NCI-H1417 treated with DMSO at 0.1 percent for 48 hours (cell line): ENCODE measurements at places on chromosomes 11 and 22.

- no peak for DNase-seq
These were observed 135.8 kb downstream of the TEAD1 start for GRCh38 chr11:12809864-12810567.

DNA sequence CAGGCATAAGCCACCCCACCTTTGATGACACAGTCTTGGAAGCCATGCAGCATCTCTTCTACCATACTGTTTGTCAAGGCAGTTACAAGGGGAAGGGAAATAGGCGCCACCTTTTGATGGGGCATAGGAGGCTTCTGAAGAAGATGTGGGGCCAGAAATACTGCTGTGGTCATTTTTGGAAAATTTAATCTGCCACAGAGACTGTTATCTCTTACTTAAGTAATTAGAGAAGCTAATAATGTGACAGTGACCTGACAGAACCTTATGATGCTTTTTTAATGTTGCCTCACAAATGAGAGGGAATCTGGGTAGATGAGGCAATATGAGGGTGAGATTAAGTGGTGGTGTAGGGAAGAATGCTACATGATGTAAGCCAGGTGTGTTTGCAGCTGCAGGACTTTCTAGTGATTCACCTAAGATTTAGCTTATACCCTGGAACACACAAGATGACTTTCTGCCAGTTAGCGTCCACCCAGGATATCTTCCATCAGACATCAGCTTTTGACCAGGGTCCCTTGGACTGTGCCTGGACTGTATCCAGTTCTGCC is 34.3 kb upstream of the ADORA2A start:
- no peak for DNase-seq

GRCh38 chr11:65578667-65579066 is 2.8 kb downstream of the EHBP1L1 start:
- no peak for DNase-seq

DNA sequence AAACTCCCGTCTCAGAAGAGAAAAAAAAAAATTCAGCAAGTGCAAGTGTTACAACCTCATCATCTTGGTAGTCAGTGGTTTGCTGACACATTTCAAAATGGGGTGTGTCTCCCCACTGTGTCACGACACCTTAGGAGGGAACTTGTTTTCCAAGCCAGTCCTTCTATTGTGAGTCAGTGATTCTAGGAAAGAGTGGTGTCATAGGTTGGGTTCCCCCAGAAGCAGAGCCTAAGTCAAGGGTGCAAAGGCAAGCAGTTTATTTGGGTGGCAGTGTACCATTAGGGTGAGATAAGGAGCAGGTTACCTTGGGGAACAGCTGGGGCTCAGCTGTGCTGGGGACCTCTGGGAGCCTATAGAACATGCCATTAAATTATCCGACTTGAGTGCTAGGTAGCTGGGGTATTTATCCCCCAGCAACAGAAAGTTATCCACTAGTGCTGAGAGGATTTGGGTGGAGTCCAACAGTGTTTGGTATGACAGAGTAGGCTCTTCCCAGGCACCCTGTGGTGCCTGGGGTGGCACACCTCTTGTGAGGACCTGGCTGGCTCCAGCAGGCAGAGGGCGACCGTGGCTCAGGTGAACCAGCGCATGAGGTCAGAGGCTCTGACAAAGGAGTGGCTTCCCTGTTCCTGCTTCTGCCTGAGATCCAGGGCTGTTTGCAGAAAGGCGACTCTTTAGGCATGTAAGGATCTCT is 41.7 kb downstream of the KIAA1671 start:
- no peak for DNase-seq

DNA sequence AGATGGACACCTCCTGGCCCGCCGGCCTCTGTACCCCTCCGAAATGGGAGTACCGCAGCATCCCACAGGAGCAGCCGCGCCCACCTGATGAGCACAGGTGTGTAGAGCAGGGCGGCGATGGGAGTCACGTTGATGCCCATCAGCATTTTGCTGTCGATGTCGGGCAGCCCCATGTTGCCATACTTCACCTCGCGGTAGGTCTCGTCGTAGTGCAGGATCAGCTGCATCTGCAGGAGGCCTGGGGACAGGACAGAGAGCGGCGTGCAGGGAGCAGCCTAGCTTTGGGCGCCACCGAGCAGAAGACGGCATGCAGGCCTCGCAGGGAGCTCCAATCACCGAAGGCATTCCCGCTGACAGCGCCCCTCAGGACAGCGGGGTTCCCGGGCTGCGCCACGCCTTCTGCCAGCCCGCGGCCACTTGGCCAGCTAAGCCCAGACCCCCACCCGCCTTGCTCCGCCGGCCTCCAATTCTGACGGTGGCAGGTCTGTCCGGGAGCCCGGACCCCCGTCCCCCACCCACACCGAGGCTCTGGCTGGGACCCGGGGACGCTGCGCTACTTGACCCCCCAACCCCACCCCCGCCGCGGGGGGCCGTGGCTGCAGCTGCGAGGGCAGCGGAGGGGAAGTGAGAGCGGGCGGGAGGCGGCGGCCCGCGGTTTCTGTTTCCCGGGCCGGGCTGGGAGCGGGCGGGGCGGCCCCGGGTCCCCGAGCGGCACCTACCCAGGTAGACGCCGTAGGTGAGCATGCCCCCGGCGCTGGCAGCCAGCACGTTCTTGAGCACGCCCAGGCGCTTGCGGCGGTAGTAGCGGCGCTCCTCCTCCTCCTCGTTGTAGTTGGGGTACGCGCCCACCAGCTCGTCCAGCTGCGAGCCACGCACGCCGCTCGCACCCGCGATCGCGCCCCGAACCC is 705 bp downstream of the UNC93B1 start:
- DNase-seq, result no peak

DNA sequence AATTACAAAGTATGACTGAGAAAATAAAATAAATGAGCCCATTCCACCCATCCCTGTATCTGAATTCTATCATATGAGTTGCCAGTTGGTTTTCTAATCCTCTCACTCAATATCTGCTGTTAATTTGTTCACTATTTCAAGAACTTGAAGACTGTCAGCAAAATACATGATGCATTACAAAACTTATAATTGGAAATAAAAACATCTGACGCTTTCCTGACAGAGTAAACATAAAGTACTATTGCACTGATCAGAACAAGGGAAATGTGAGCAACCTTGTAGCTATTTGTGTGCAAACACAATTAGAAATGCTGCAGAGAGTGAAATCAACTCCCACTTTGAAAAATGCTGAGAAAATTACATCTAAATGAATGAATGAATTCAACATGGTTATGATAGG is 97.1 kb downstream of the MPPED2 start:
- DNase-seq, result no peak

DNA sequence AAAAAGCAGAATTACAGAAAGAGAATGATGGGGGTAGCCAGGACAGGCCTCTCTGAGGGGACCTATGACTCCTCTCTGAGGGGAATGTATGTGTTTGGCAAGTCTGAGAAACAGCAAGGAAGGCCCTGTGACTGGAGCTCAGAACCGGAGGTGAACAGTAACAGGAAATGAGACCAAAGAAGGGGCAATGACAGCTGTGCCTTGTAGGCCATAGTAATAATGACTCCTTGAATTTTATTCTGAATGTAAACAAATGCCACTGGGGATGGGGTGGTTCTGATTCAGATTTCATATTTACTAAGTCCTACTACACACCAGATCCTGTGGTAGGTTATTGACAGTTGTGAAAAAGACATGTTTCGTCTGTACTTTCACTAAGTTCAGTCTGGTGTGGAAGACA is 52.8 kb upstream of the APOA1 start:
- no peak for DNase-seq

DNA sequence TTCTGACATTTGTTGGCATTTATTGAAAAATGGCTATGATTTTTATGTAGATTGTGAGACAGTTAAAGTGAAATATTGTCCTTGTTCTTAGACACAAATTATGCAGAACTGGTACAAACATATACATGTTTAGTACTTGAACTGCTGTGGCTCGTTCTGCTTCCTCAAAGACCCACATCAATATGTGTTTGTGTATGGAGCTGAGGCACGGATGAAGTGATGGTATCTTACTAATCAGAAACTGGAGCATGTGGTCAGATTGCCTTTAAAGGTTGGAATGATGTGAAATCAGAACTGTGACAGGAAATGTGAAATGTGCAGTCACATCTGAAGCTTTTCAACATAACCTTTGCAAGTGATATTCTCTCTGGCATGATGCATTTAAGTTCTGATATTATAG is 130.4 kb downstream of the NAV2 start:
- no peak for DNase-seq

- no peak for DNase-seq
These were observed 64.9 kb downstream of the DEPDC5 start for GRCh38 chr22:31818481-31819392.

GRCh38 chr11:121889931-121890330 is 226.1 kb downstream of the BLID start:
- no peak for DNase-seq

DNA sequence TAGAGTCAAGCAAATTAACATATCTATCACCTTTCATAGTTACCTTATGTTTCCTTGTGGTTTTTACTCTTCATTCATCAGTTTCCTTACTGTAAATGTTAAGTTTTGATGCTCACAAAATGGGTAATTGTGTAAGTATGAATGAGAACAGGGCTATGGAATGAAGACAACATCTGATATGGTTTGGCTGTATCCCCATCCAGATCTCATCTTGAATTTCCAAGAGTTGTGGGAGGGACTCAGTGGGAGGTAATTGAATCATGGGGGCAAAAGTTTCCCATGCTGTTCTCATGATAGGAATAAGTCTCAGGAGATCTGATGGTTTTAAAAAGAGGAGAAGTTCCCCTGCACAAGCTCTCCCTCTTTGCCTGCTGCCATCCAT is 107.6 kb downstream of the CCDC34 start:
- no peak for DNase-seq

DNA sequence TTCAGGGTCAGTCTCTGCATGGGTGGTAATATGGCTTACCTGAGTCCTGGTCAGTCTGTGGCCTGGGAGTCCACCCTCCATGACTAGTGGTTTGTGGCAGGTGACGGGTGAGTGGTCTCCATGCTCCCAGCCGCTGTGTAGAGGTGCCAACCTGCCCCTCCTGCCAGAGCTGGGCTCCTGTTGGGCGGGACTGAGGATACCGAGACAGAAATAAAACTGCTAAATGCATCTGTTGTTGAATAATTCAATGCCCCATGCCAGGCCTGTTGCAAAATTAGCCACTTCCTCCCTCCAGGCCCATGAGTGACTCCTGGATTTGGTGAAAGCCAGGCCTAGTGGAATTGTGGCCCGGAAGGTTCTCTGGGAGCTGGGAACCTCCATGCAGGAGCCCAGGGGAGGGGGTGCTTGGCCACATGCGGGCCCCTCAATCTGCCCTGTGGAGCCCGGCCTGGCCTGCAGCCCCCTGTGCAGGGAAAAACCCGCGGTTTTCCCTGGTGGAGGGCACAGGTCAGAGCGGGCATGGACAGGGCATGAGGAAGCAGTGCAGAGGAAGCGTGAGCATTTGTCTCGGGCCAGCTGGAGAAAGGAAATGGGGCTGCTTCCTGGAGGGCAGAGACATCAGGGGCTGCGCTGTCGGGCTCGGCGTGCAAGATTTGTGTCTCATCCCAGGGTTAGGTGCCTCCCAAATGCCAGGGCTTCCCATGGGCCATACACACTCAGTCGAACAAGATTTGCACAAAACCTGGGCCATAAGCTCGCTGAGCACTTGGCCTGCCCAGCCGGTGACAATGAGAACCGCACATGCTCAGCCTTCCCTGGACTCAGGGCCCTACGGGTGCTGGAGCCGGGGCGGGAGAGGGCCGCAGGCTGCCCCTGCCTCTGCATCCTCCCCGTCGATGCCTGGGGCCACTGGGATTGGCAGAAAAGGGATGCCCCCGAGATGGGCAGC is 66.9 kb downstream of the KCNQ1 start:
- DNase-seq, result no peak

DNA sequence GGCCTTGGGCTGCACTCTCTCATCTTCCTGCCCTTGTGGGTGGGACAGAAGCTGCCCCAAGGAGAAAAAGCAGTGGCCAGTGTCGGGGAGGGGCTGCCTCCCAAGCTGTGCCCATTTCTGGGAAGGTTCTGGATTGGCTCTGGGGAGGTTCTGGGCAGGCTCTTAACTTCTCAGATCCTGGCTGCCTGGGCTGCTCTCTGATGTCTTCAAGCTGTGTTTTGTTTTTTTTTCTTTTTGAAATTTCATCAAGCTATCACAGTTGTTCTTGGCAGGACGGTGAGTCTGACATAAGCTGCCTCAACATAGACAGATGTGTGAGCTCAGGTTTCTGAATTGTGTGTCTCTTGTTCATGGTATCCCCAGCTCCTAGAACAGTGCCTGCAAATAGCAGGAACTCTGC is 1032.0 kb downstream of the BRD1 start:
- no peak for DNase-seq

GRCh38 chr11:15884777-15885540 is 471.4 kb downstream of the SOX6 start:
- DNase-seq, result no peak
